ENCODE measurements at places on chromosomes 13 and 19. TPM values are rescaled to one million over a fixed set of nuclear protein-coding genes. Genes with fewer than 3 reads are reported as not detected.

DNA sequence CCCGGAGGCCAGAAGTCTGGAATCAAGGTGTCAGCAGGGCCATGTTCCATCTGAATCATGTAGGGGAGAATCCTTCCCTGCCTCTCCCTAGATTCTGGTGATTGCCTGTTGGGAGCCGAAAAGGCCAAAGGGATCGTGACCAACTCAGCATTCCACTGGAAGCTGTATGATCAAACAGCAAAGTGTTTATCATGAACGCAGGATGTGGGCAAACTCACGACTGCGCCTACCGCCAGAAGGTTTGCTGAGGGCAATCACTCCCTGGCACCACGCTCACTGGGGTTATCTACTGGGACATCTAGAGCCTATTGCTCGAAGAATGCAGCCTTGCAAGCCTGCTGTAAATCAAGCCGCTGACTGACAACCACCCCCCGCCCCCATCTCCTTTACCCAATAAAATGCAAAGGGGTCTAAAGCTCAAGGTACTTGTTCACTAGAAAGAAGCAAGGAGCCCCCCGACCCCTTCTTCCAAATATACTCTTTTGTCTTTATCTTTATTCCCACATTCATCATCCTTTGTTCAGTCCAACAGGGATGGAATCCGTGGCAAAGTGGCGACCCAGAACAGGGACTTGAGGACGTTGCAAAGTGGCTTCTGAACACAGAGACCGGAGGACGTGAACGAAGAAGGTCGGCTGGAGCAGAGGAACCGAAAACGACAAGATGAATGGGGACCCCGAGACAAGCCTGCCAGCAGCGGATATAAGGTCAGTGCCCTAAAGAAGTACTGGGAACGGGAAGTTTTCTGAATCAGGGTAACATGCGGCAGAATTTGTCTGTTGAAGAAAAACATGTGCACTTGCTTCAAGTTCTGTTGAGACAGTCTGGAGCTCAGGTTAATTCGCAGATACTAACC, 16.8 kb downstream of the CLEC4M start:
- no peaks in the 10 kb centered on the region for H3K4me1 ChIP-seq
- H3K36me3 ChIP-seq: no peaks in the 10 kb centered on the region
- peaks cover 6% of the 10 kb centered on the region for H3K27me3 ChIP-seq
- DNase-seq: no peak
- no peak overlapping the region for H3K4me3 ChIP-seq
- H3K27ac ChIP-seq: no peak overlapping the region

MRPS31 gene
- 38.0 TPM for polyA plus RNA-seq

ANKLE1 gene
- polyA plus RNA-seq: 2.6 TPM

NKG7 gene
- not detected for polyA plus RNA-seq

Data from spinal cord (tissue), 10 donors.